ENCODE measurements at places on chromosomes 6 and 20.
A peak's percentile ranks its signal among the peaks of the same experiment; 100 is the strongest.

DNA sequence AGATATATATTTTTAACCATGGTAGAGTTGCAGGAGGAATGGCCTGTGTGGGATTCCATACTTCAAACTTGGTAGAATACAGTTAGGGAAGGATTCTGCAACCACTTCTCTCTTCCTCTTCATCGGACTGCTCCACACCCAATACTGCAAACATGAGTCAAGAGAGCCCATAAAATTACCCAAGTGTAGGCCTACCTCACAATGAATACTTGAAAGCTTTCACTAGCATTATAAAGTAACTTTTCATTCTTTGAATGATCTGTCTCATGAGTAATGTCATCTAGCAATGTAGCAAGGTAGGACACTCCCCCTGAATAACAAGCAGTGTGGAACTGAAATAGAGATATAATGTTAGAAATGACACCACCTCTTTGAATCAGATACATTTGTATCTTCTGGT, 79.4 kb downstream of the FOXC1 start:
- no peak for DNase-seq

GRCh38 chr6:165059032-165059431, 250.4 kb downstream of the C6orf118 start:
- no peak for DNase-seq

DNA sequence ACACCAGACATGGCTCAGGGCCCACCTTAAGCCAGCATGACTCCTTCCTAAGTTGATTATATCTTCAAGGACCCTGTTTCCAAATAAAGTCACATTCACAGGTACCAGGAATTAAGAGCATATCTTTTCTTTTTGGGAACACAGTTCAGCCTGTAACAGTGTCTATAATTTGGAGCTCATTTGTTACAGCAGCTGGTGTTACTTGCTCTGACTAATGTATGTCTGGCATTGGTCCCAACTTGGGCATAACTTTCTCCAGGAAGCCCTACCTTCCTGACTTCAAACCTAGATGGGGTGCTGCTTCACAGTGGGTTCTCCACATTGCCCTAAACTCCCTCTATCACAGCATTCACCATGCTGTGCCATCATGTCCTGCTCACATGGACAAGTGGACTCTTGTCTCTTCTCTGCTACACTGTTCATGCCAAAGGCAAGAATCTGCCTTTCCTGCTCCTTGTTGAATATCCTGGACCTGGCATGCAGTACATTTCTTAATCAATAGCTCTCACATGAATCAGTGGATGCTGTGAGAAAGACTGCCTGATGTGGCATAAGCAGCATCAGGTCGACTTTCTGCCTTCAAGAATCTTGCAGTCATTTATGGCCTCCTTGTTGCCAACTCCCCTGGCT, 117.4 kb upstream of the FOXA2 start:
- no peak for DNase-seq

DNA sequence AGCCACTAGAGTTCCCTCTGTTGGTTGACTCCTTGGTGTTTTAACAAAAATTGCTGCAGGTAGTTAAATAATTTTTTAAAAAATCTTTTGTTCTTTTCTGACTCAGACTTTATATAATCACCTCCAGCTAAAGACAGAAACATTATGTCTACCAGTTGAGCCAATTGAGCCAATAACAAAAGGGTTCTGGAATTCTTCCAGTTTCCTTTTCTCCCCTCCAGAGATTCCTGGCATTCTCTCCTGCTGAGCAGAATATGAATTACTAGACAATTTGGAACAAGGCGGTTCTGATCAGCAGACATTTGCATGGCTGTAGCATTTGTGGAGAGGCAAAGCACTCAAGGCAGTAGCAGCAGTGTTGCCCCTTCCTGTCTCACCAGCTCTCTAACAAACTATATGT, 144.0 kb upstream of the SLC35B3 start:
- DNase-seq: no peak

GRCh38 chr6:133306931-133307330, 65.8 kb downstream of the EYA4 start:
- DNase-seq: no peak

- DNase-seq: no peak
Measured at GRCh38 chr6:135993361-135993760, 141.9 kb downstream of the PDE7B start.

DNA sequence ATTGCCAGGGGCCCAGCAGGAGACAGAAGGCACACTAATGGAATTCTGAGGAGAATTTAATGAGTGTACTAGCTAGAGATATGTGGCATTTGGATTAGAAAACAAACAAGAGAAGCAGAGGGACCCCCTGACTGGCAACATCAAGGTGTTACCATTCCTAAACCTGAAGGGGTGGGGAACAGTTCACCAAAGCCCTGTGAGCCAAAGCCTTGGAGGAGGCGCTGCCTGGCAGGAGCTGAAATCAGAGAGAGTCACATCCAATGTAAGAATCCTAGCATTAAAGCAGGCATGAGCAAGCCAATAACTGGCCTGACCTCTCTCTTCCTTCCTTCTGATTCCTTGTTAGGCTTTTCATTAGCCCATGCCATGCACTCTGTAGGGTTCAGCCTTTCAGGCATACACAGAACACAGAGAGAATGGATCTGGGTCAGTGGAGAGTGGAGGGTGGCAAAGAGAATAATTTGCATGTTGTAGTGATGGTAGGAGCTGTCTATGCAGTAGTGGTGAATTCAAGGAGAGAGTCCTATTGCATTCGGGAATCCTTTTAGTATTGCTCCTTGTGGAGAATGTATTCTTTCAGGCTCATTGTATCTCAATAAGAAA, 367.2 kb upstream of the MAN1A1 start:
- no peak for DNase-seq

GRCh38 chr20:62749851-62750445, 41.3 kb downstream of the NTSR1 start:
- no peak for DNase-seq

GRCh38 chr6:73516514-73517489, 4.0 kb downstream of the EEF1A1 start:
- DNase-seq: no peak

DNA sequence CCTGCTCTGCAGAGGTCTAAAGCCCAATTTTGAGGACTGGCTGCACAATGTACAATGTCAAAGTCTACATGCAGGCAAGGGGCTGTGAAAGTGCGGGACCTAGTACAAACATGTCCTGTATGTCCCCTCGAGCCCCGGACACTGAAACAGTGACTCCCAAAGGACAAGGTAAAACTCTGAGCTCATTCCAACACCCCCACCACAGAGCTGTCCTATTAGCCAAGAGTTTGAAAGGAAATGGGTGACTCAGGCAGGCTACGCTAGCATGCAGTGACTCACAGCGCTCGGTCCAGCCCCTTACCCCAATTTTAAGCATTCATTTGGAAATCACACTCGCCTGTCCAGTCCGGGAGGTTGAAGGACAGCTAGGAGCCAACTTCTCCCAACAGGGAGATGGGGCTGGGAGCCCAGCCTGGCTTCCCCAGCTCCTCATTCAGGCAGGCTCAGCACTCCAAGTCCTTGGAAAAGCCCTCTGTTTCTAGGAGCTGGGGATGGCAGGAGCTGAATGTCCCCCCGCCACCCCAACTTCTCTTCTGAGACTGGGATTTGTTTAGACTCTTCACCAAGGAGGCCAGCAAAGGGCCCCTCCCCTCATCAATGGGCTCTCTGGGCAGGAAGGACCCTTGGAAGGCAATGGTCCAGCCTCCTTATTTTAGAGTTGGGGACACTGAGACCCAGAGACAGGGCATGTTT, 3.9 kb downstream of the SDC4 start:
- DNase-seq: peak; percentile 22

DNA sequence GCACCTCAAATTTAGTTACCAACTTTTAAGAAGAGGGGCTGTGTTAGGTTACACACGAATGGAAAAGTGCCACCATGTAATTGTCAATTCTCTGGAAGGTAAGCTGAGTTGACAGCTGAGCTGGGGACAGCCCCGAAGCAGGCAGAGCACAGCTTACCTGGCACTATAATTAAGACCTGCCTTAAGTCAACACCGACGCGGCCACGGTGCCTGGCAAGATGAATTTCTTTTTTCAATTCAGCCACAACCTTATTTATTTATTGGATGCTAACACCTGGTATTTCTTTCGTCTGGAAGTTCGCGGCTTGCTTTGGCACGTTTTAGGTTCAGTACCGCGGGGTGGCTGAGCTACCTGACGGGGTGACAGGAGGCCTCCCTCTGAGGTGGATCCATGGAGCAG, 40.6 kb upstream of the NFATC2 start:
- DNase-seq: no peak

DNA sequence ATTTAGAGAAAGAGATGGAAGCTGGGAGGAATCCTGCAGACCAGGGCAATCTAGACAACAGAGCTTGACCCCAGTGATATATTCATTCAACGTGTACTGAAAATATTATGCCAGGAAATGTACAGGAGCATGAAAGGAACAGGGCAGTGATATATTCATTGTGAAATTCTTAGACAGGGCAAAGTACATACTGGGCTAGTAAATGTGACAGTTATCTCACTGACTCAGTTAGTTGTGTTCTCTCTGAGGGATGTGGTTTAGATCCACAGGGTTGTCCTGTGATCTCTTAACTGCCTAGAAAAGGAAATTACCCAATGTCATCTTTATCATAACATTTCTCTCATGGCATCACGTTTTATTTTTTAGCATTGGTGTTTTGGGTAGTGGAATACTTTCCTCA, 891.3 kb downstream of the EYS start:
- no peak for DNase-seq

DNA sequence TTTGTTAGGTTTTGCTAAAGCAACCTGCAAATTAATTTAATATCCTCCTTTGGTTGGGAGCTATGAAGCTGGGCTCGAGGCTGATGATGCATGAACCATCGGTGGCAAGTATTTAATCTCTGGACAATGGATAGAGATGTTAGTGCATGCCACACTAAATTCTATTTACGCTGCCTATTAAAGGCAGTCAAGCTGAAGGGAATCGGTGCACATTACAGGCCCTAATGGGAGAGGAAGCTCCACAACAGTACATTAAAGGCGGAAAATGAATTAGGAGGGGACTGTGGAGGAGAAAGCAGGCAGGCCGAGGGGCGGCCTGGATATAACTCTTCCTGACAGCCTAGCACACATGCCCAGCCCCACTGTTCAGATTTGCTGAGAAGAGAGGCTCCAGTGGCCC, 132.4 kb upstream of the MAFB start:
- no peak for DNase-seq

- no peak for DNase-seq
Measured at GRCh38 chr20:34712525-34713192, 8.5 kb downstream of the TP53INP2 start.

DNA sequence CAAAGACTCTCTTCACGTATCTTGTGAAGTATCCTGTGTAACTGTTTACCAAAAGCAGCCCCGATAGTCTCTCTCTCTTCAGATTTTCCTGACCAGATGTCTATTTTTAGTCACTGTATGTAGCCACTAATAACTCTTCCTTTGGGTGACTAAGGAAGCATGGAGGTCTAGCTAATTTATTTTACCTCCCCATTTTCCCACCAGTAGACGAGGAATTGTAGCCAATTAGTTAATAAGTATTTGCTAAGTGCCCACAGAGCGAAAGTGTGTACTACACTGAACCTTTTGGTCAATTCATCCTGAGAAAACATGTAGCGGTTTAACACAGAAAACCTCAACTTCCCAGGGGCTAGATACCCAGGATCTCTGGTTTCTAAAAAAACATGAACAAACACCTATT, 180.6 kb downstream of the TBX18 start:
- DNase-seq: no peak

- no peak for DNase-seq
Measured at GRCh38 chr20:22922987-22923386, 112.1 kb upstream of the SSTR4 start.

- DNase-seq: no peak
Measured at GRCh38 chr6:130980310-130981032, 82.6 kb downstream of the EPB41L2 start.

DNA sequence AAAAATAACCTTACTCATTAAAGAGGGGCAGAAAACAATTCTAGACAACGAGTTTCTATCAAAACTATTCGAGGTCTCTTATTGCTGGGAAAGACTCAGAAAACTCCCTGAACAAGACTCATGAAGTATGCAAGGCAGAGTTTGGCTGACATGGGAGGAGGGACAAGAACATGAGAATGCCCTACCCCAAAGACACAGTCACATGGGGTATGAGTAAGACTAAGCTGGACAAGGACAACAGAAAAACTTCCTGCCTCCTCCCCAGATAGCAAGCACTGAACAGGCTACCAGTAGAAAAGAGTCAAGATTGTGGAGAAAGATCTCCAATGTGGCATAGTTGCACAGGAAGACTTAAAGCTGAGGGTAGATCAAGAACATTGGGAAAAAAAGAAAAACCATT, 39.7 kb upstream of the PHIP start:
- no peak for DNase-seq

DNA sequence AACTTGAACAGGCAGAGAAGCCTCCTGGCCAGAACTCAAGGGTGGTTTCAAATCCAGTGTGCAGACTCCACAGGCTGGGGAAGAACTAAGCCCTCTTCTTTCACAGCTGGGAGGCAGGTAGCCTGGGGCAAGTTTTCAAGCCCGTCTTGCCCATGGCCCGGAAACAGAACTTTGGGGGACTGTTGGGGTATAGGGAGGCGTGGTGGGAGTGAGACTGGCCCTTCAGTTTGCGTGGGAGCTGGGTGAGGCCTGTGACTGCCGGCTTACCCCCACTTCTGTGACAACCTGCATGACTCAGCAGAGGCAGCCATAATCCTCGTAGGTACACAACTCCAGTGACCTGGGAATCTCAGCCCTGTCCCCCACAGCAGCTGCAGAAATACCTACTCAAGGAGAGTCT, 1125.7 kb downstream of the HACE1 start:
- no peak for DNase-seq

GRCh38 chr6:146544616-146545182, 1.1 kb downstream of the RAB32 start:
- no peak for DNase-seq

GRCh38 chr20:5511930-5512329, 195.2 kb upstream of the PROKR2 start:
- DNase-seq: no peak

All from amygdala (tissue), 56 donors.